ENCODE measurements at places on chromosomes 4 and X.
A peak's percentile ranks its signal among the peaks of the same experiment; 100 is the strongest.

GRCh38 chrX:31697294-31697916 is 625.6 kb upstream of the FTHL17 start:
- no peak for DNase-seq

DNA sequence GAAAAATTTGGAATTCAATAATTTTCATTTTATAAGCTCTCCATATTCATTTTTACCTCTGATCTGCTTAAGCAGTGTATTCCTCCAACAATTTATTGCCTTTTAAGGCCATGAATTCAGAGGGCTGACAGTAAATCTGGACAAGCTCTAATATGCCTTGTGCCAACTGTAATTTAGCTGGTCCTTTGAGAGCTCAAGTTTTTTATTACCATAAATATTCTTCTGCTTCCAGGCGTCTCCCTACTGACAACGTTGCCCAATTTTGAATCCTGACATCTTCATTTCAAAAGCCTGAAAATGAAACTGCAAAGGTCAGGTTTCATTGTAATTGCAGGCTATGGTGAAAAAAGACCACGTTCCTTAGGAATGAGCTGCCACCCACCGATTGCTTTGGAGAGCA is 95.8 kb upstream of the GEMIN8 start:
- DNase-seq, result no peak

DNA sequence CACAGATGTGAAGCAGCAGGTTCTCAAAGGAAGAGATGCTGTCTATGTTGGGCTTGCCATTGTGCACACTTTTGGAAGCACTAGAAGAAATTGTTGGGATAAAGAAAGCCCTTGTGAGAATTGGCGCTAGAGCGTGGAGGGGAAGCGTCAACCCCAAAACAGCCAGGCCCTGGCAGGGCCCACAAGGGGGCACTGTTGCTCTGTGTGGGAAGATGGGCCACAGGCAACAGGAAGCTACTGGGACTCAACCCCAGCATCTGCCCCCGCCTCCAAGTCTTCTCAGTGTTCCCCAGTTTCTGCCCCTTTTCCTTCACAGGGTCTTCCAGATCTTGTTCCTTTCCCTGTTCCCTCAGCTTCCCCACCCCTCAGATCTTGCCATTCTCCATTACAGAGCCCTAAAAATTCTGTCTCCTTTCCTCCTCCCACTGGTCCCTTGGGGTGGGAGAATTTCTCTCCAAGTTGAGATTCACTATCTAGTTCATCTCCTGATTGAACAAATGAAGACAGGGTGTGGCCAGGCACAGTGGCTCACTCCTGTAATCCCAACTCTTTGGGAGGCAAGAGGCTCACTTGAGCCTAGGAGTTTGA is 85.5 kb downstream of the STARD8 start:
- DNase-seq, result peak; percentile 34

DNA sequence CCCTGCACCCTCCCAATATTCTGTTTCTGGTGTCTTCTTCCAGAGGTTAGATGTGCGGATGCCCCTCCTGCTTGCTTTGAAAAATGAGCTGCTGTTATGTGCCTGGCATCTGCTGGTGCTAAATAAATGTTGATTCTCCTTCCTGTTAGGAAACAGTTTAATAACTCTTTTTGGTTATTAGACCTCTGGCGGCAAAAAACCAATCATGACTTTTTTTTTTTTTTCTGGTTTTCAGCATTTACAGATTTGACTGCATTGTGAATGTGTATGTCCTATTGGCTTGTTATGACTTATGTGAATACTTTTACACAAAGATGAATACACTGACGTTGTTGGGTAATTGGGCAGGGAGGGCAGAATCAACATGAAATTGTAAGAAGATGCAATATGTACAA is 13.6 kb upstream of the TMEM156 start:
- DNase-seq, result peak; percentile 40

DNA sequence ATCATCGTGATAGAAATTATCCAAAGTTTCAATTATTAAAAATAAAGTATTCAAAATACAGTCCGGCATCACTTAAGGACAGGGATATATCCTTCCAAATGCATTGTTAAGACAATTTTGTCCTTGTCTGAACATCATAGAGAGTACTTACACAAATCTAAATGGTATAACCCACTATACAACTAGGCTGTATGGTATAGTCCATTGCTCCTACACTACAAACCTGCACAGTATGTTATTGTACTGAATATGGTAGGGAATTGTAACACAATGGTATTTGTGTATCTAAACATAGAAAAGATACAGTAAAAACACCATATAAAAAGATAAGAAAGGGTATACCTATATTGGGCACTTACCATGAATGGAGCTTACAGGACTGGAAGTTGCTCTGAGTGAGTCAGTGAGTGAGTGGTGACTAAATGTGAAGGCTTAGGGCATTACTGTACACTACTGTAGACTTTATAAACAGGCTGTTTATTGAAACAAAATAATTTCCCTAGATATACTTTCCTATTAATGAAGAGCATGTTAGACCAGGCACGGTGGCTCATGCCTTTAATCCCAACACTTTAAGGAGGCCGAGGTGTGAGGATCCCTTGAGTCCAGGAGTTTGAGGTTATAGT is 44.8 kb upstream of the PTPN13 start:
- DNase-seq, result no peak

- DNase-seq, result no peak
Measured at GRCh38 chrX:110032534-110033147, 29.7 kb downstream of the TMEM164 start.

GRCh38 chr4:4419896-4420295 is 33.0 kb downstream of the NSG1 start:
- DNase-seq, result no peak

DNA sequence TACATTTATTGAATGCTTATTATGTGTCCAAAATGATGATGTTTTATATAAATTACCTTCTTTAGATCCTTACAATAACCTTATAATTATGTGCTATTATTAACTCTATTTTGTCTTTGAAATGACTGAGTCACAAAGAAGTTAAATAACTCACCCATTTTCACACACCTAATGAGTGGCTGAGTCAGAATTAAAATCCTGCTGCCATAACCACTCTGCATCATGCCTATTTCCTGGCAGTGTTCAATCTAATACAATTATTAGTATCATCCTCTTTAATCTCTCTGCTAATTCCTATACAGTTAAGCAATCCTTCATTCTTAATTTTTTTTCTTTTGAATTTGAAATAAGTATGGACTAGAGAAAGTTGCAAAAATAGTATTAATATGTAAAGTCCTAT is 342.9 kb downstream of the CFAP299 start:
- no peak for DNase-seq

- no peak for DNase-seq
Measured at GRCh38 chr4:40160258-40160657, 36.6 kb upstream of the RHOH start.

DNA sequence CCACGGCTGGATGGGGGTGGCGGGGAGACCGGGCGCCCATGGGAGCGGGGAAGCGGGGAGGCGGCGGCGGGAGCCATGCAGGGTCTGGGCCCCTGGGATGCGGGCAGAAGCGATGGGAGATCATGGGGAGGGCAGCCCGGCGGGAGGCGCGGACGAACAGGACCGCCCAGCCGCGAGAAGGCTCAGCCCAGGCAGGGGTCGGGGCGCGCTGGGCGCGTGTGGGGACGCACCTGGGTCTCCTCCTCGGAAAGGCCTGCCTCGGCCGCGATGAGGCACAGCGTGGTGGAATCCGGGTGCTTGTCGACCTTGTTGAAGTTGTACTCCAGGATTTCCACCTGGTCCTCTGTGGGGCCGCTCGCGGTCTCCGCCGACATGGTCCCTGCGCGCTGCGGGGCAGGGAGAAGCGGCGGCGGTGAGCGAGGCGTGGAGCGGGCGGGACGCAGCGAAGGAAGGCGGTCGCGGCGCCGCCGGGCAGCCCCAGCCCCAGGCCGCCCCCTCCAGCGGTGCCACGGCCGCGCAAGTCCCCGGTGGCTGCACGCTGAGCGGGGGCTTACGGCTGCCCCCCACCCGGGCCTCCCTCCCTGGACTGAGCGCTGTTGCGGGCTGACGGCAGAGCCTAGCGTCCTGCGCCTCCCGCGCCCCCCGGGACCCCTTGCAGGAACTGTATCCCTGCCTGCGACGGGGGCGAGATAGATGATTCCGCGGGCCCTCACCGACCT is 25.3 kb downstream of the HOPX start:
- DNase-seq, result no peak

DNA sequence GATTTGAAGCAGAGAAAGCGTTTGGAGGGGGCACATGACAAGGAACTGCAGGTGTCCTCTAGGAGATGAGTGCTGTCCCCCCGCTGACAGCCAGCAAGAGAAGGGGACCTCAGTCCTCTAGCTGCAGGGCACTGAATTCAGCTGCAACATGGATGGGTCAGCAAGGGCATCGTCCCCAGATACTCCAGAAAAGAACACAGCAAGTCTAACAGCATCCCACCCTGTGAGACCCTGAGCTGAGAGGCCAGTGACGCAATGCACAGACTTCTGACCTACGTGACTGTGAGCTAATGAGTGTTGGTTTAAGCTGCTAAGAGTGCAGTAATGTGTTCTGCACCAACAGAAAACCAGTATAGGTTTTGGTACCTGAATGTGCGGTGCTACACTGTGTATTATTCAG is 11.6 kb upstream of the CENPVL2 start:
- DNase-seq, result no peak

- no peak for DNase-seq
Measured at GRCh38 chr4:130249002-130249401, 1153.0 kb downstream of the C4orf33 start.

- peak; percentile 36 for DNase-seq
Measured at GRCh38 chr4:97507587-97508245, 635.6 kb downstream of the STPG2 start.

DNA sequence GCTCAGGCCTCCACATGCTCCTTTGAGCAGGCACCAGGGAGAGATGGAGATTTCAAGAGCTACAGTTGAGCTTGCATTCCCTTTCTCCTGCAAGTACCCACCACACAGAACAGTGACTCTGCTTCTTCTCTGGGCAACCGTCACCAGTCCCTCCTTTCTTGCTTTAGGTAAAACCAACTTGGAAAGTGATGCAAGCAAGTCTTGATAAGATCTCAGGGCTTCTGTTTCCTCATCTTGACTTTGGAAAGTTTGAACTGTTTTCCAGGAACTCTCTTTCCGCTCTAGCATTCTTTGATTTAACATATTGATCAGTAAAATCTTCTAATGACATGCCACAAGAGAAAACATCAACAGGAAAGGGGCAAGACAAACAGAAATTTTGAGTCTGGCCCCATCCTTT is 73.7 kb downstream of the USP46 start:
- DNase-seq, result no peak

DNA sequence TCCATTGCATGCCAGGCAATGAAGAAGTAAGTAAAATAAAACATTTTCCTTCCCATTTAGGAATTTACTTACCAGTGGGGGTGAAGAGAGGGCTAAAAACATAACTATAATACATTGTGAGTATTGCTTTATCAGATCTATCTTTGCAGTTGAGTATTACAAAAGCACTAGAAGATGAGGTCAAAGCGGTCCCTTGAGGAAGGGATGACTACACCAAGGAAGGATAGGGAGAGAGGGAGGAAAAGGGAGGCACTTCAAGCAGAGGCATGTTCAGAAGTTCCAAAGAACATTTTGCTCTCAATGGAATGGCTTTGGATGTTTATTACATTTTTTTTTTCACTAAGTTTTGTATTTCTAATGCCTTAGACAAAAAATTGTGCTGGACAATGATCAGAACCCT is 127.8 kb downstream of the TET2 start:
- no peak for DNase-seq

GRCh38 chrX:41558531-41558930 is 111.4 kb downstream of the NYX start:
- DNase-seq, result peak; percentile 51

- no peak for DNase-seq
Measured at GRCh38 chr4:174377613-174378012, 93.9 kb downstream of the CEP44 start.

DNA sequence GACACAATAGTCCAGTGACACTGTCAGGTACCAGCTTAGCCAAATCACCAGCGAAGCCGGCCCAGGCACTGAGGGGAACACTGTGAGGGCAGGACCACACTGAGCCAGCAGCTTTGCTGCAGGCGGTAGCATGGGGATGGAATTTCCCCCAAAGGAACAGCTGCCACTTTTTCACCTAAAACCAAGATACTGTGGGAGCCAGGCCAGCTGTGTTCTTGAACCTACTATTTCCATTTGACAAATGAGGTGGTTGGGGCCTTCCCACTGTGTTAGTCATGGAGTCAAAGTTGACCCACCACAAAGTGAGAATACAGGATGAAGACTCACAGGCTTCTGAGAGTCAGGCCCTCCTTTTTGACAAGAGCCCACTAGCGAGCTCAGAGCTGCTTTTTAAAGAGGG is 70.7 kb upstream of the SH3RF1 start:
- peak; percentile 98 for DNase-seq

- no peak for DNase-seq
Measured at GRCh38 chr4:185820146-185821028, 8.4 kb upstream of the SORBS2 start.

DNA sequence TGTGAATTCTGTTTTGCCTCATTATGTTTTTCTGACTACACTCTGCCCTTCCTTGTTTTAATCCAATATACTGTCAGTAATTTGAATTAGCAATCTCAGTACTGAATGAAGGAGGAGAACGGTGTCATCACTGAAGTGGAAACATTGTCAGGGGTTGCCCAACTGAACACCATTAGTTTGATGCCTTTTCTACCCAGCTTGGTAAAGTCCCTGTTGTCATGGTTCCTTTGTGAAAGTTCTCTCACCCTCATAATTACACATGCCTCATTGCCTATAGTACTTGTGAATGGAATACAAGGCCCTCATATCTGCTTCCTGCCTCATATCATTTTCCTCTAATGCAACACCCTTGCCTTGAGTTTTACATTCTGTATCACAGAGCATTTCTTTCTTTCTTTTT is 76.9 kb downstream of the RRAGB start:
- no peak for DNase-seq

DNA sequence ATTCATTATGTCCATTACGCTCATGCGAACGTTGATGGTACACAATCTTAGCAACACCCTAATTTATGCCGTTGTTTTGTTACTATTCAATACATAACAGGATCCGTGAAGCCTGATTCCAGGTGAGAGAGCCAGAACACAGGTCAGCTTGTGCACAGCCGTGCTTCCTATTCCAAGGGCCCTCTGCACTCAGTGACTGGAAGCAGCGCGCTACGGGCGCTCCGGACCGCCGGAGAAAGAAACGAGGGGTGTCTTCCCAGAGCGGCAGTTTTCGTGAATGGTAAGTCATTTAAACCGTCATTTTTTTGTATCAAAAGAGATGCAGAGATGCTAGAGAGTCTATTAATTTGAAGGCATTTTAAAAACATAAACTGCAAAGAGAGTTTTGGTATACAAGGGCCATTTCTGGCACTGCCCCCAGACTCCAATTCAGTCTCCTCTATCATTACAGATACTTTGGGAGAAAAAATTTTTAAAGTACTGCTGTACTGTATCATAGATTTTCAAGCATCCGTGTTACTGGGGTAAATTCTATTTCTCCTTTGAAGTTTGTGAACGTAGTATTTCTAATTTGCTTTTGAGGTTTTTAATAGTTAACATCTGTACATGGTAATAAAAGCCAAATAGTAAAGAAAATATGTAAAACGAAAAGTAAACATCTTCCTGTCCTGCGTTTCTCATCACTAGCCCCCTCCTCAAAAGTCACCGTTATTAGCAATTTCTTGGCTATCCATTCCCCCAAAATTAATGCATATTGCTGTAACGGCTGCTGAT is 6.6 kb downstream of the SLC25A5 start:
- no peak for DNase-seq

- DNase-seq, result peak; percentile 79
Measured at GRCh38 chr4:7658341-7659204, 223.8 kb upstream of the PSAPL1 start.

GRCh38 chr4:5460106-5460801 is 248.1 kb downstream of the EVC2 start:
- peak; percentile 25 for DNase-seq

- no peak for DNase-seq
Measured at GRCh38 chrX:13569479-13570260, at the start of gene EGFL6. TSS of gene EGFL6 (plus strand) at chrX:13569601. CDS start at chrX:13569862, 261 bp downstream.

- DNase-seq, result no peak
Measured at GRCh38 chr4:148288448-148288847, 153.8 kb downstream of the NR3C2 start.

Data from fibroblast of lung (primary cell).